ENCODE measurements at places on chromosomes 1 and 21.

GRCh38 chr1:6683434-6683833, 18.2 kb downstream of the DNAJC11 start:
- DNase-seq = no peak

GRCh38 chr1:61050541-61051442, 31.6 kb upstream of the NFIA start:
- DNase-seq = no peak

- DNase-seq = peak; percentile 91
These were observed 96.1 kb downstream of the TEX35 start for GRCh38 chr1:178609015-178609414.

GRCh38 chr1:115495625-115496024, 146.1 kb upstream of the VANGL1 start:
- DNase-seq = no peak

GRCh38 chr1:108718927-108719655, 6.4 kb downstream of the FNDC7 start:
- no peak for DNase-seq

DNA sequence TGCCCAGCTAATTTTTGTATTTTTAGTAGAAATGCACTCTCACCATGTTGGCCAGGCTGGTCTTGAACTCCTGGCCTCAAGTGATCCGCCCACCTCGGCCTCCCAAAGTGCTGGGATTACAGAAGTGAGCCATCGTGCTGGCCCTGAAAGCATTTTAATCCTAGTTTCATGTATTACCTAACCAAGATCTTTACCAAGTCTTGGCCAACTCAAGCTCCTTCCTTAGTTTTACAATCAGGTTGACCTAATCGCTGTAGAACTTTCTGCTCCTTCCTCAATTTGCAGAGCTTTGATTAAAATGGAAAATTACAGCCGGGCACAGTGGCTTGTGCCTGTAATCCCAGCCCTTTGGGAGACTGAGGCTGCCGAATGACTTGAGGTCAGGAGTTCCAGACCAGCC, 3.2 kb upstream of the TMEM63A start:
- DNase-seq = no peak

DNA sequence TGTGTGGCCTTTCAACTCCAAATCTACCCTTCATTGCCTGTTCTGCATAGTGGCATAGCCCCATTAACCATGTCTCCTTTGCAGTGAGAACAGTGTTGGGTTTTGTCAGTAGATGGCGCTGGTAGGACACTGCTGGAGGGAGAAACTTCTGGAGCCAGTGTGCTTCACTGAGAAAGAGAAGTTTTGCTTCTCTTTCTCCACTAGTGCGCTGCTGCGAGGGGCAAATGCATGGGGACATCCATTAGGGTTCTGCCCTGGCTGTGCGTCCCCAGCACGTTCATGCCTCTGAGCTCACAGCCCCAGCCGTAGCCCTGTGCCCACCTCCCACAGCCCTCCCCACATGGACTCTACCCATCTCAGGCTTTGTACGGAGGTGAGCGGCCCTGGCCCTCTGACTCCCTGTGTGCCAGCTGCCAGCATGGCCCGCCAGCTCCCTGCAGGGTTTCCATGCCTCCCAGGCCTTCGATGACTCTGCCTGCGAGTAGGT, 53.1 kb downstream of the RIMS3 start:
- no peak for DNase-seq

- no peak for DNase-seq
These were observed 22.5 kb downstream of the CHD5 start for GRCh38 chr1:6157528-6158174.

GRCh38 chr1:209823143-209824041, 4.4 kb upstream of the UTP25 start:
- no peak for DNase-seq

GRCh38 chr1:116931016-116931918, 21.6 kb downstream of the PTGFRN start:
- no peak for DNase-seq

- DNase-seq = no peak
These were observed 522 bp downstream of the SLC45A1 start for GRCh38 chr1:8318436-8318835.

- peak; percentile 71 for DNase-seq
These were observed 705 bp upstream of the SLC50A1 start for GRCh38 chr1:155134880-155135414.

DNA sequence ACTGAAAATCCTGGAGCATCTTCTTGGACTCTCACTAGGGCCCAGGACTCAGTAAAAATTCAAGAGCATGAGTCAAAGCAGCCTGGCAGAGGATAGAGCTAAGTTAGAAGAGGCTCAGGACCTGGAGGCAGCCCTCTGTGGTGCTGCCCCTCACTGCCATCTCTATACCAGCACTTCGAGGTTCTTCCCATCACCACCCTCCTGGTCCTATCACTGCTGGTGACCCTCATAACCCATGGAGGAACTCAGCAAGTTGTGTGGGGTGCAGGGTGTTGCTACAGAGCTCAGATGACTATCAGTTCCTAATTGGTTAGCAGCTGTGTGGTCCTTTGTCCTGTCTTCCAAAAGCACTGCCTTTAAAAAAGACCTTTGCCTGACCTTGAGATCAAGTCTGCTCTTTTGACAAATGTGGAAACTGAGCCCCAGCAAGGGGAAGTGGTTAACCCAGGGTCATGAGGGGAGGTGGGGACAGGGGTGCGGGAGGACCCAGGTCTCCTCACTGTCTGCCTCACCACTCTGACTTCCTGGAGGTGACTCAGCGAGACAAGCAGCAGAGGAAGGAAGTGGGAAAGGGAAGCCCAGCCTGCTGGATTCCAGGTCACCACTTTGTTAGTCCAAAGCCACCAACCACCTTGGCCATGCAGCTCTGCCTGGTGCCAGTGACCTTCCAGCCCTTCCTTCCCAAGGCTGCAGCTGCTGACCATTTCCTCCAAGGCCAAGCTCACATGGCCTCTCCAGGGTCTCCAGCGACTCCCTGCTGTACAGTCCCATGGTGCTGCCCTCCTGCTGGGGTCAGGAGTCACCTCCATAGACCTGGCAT, 199.4 kb upstream of the EDN2 start:
- DNase-seq = no peak

GRCh38 chr1:62508187-62508758, 71.4 kb downstream of the USP1 start:
- no peak for DNase-seq

GRCh38 chr1:28070725-28071593, 17.5 kb downstream of the EYA3 start:
- DNase-seq = no peak

DNA sequence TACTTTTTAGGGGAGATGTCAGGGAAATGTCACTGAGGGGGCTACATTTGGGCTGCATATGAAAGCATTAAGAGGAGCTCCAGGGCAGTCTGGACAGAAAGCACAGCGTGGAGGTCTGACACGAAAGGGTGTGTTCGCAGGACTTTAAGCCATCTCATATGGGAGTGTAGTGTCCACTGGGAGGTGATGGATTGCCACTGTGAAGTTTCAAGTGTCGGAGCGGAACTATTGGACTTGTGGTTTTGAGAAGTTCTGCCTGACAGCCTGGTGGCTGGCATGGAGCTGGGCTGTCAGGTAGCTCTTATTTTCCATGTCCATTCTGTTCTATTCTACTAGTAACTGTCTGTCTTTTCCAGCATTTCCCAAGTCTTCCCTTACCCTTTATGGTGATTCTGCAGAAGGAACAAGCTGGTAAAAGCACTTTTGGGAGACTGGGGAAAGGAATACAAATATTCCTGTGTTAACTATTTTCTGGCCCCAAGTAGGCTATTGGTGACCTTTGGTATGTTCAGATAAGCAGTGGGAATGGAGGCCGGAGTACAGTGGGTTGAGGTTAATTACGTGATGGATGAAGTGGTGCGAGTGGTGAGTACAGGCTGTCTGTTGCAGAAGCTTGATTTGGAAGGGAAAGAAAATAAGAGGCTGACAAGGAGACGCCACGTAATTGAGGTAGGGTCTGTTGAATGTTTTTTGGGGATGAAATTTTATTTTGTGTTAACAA, 19.3 kb downstream of the B3GALT5 start:
- DNase-seq = no peak

- no peak for DNase-seq
These were observed 608.5 kb upstream of the USP24 start for GRCh38 chr1:55823541-55824250.

DNA sequence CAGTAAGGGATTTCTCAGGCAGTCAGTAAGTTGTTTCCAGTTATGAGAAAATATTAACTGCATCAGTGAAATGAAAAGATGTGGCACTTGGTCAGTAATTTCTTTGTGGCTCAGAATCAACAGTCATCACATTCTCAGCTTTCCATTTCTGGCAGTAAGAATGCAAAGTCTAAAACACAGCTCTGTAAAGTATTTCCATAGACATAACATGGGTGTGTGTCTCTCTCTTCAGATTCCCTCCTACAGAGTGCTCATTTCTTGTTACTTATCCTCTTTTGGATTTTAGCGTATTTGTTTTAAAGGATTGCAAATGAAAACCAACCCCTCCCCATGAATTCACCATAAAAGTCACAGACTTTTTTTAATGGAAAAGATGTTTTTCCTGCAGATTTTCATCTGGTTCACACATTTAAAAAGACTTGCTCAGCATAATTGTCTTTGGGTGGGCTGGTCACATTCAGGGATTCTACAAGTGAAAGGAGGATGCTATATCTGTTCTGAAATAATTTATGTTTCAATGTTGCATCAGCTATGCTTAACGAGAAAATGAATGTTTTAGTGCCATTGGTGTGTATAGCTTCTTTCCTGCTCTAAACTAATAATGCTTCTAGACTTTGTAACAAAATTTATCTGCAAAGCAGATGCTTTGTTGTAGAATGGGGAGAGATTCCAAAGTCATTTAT, 34.6 kb upstream of the CD55 start:
- no peak for DNase-seq

DNA sequence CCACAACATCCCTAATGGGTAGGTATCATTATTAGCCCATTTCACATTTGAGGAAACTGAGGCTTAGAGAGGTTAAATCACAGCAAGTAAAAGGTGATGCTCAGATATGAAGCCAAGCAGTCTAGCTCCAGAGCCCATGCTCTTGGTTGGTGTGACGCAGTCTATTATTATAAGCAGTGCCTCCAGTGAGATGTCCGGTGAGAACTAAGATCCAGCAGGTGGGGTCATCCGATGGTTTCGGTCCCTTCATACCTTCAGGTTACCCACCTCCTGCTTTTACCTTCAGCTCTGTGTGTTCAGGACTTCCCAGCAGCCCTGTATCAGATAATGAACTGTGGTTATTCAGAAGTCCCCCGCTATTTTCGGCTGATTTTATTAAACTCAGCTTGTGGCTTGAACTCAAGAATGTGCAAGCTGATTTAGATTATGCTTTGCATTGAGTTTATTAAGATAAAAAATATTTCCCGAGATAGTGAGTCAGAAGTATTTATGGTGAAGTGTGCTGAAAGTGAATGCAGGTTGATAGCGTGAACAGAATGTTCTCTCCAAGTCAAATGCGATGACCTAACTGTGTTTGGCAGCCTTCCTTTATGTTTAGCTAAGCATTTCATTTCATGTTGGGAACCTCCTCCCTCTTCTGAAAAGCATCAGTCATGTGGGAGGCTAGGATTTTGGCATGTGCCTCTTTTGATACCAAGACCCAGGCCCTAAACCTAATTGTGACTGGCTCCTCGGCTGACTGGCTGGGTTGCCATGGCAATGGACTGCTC, 160.9 kb upstream of the UBE2U start:
- peak; percentile 68 for DNase-seq

DNA sequence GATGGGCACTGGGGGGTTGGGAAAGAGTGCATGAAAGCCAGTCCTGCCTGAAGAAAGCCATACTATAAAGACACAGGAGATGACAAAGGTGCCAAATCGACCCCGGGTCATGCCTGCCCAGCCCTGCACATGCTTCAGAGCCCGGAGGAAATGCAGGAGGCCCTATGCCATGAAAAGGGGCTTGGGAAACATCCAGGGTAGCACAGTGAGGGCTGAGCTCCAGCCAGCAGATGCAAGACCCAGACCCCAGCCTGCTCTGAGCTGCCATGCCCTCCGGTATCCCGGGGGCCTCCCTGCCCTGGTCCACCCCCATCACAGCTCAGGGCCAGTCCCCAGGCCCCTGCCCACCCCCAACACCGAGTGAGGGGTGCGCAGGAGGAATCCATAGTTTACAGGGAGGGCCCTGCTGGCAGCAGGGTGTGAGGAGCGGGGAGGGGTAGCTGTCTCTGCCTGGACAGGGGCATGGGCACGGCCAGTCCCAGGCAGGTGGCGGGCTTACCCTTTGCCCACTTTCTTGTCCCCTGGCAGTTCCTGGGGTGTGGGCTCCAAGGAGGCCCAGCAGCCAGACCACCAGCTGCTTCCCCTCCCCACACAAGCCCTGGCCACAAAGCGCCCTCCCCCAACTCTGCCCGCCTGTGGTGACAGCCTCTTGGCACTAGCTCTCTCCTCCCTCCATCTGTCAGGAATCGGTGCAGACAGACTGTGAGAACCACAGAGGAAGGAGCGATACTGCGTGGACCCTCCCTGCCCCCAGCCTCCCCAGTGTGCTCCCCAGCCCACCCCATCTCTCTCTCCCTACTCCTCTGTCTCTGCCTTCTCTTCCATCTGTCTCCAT, 16.8 kb downstream of the LRP8 start:
- no peak for DNase-seq

DNA sequence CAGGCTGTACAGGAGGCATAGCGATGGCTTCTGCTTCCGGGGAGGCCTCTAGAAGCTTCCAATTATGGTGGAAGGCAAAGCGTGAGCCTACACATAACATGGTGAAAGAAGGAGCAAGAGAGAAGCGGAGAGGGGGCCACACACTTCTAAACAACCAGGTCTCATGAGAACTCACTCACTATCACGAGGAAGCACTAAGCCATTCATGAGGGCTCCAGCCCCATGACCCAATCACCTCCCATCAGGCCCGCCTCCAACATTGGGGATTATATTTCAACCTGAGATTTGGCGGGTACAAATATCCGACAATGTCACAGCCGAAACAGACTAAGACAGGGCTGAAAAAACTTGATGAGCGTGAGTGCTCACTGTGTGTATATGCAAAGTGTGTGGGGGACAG, 89.3 kb upstream of the CNIH3 start:
- DNase-seq = no peak

- DNase-seq = no peak
These were observed 371.7 kb upstream of the ADGRL2 start for GRCh38 chr1:81428998-81429397.

DNA sequence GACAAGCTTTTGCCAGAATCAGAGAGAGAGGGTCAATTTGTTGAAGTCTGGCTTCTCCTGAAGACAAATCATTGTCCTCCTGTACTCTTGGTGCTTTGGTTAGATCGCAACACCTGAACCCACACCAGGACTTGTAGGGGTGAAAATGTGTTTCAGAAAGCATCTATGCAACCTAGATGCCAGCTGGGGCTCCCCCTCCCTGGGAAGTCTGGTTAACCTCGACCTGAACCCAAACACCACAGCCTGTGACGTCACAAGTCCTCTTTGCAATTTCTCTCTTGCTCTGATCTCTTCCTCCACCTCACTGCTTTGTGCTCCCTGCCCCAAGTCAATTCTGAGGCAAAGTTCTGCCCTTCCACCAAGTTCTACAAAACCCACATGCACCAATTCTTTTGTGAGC, 42.8 kb upstream of the USP24 start:
- DNase-seq = no peak

All from GM04503 (cell line).